HFFc6 (cell line): ENCODE measurements at places on chromosomes 12 and 14.

DNA sequence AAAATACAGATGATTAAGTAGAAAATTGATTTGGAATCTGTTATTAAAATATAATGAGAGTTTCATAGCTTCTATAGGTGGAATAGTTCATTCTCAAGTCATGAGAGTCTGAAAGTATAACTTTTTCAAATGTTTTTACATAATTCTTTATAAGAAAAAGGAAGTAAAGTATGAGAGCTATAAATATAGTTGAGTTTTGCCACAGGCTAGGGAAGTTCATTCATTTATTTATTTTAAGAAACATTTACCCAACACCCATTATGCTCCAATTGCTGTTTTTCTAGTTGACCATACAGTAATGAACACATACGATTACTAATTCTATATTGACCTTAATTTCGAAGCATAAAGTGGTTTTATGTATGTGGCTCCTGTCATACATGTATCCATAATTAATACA is 24.8 kb downstream of the LRRIQ1 start:
- DNase-seq = no peak

DNA sequence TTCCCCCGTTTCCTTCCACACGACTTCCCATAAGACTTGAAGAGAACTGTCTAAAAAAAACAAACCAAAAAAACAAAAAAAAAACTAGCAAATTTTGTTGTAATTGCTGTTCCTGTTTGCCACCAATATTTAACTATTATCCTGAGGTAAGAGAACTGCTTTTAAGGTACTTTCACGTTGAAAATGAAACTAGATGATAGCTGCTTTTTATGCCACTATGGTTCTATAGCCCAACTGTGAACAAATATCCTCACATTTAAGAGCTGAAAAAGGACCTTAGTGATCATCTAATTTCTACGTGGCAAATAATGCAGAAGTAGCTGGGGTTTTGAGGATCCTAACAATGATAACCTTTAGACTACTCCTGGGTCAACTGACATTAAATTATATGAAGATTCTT is 98.6 kb downstream of the TAOK3 start:
- DNase-seq = no peak

DNA sequence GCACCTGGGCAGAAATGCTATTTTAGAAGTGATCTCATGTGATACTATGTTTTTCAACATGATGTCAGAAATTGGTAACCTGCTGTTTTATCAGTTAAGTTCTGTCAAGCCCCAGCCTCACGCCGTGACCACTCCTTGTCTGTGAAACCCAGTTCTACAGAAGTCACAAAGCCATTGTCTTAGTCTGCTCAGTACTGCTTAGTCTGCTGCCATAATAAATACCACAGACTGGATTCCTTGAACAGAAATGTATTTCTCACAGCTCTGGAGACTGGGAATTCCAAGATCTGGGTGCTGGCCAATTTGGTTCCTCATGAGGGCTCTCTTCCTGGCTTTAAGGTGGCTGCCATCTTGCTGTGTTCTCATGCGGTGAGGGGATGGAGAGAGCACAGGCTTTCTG is 176.9 kb downstream of the PRKCH start:
- no peak for DNase-seq

DNA sequence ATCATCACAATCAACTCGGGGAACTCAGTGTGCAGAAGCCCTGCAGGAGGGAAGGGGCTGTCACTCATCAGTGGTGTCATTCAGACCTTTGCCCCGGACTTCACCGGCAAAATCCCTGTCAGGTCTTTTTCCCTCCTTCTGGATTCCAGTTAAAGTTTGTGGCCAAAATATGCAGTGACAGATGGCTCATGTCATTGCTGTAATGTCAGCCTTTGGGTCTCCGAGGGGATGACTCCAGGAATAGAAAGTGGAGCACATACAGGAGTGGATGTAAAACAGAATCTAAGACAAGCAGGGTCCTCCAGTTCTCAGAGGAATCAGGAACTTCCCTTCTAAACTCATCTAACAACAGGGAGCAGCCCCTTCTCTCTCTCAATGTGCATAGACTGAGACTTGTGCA is 130.3 kb upstream of the RASSF8 start:
- DNase-seq = no peak

- DNase-seq = no peak
These were observed 74.2 kb downstream of the SMOC1 start for GRCh38 chr14:69953266-69953915.

GRCh38 chr14:97056086-97056485 is 258.9 kb downstream of the VRK1 start:
- no peak for DNase-seq

- no peak for DNase-seq
These were observed 116.9 kb downstream of the FGD4 start for GRCh38 chr12:32516230-32516629.

DNA sequence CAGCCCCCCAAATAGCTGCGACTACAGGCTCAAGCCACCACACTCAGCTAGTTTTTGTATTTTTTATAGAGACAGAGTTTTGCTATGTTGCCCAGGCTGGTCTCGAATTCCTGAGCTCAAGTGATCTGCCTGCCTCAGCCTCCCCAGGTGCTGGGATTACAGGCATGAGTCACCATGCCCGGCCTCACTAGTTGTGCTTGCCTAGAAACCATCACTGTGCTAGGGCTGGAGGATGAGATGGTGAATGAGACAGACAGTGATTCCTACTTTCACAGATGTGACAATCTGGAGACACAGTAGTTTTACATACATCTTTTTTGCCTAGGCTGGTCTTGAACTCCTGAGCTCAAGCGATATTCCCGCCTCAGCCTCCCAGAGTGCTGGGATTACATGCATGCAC is 7.5 kb upstream of the MSI1 start:
- DNase-seq = no peak

- DNase-seq = no peak
These were observed 75.7 kb downstream of the SCN8A start for GRCh38 chr12:51666696-51667095.

- DNase-seq = no peak
These were observed 29.1 kb downstream of the APPL2 start for GRCh38 chr12:105206686-105207374.

DNA sequence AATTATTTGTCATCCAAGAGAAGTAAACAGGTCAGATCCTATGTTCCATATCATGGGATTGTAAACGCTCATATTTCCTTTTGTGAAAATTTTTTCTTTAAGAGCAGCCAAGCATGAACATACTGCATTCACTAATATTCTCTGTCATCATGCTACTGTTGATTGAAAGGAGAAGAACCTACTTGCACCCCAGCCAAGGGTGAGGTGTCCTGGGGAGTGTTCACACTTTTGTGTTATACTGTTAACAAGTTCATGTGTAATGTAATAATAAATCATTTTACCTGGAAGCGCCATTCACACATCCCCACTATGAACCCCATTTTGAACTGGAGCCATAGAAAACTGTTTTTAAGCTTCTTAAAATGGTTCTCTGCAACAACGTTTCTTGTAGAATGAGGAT is 53.6 kb downstream of the HMGA2 start:
- DNase-seq = no peak

DNA sequence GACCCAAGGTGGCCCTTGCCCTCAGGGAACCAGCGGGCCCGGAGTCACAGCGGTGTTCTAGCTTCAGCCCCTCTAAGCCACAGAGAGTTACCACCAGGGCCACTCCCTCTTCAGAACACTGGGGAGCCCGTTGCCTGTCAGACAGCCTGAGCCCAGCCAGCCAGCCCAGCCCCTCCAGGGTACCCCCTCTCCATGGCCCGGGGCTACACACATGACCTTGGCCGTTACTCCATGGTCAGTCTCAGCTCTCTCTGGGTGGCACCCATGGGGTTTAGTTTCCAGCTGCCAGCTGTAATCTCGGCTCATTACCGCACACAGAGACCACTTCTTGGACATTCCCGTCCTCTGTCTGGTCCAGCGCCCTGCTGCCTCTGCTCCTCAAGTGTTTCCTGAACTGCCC is 35.0 kb downstream of the PPP2R5C start:
- DNase-seq = no peak

DNA sequence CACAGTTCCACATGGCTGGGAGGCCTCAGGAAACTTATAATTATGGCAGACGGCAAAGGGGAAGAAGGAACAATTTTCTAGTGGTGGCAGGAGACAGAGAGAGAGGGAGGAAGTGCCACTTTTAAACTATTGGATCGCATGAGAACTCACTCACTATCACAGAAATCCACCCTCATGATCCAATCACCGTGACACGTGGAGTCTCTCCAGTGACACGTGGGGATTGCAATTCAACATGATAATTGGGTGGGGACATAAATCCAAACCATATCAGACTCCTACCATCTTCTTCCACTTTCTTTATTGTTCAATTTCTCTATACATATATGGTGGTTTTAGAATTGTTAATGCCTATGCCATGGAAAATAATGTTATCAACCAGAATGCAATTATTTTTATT is 103.7 kb upstream of the SYT1 start:
- DNase-seq = no peak

DNA sequence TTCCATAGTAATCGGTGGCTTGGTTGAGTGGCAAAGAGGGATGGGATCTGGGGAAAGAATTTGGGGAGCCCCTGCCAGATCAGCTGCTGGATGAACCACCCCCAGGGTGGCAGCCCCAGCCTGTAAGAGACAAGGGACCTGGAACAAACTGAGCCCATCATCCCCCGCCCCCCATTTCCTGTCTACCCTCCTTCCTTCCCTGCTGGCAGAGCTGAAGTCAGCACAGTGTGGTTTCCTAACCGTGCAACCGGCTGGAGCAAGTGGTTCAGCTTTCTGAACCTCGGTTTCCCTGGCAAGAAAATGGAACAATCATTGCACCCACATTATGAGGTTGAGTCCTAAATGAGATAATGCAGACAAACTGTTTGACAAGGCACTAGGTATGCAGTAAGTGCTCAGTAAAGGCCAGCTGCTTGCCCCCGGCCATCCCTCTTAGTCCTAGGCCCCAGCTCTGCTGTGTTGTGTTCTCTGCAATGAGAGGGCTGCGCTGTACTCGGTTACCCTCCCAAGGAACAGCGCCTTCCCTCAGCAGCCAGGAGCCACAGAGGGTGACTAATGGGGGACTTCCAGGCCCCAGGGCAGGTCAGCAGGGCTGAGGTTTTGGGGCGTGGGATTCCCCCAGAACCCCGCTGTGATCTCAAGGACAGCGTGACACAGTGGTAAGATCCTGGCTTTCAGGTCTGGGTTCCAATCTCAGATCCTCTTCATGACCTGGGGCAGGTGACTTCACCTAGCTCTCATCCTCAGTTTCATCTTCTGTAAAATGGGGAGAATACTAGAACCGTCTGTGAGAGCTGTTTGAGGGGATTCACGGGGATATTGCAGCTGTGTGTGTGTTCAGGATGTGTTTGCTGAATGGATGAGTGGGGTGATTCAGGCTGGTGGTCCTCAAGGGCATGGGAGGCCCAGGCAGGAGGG is 16.5 kb downstream of the SELPLG start:
- DNase-seq = no peak
